Type B pancreatic cell (in vitro differentiated cells): ENCODE measurements at places on chromosomes 3 and 15. TPM values are rescaled to one million over a fixed set of nuclear protein-coding genes. Genes with fewer than 3 reads are reported as not detected.

DNA sequence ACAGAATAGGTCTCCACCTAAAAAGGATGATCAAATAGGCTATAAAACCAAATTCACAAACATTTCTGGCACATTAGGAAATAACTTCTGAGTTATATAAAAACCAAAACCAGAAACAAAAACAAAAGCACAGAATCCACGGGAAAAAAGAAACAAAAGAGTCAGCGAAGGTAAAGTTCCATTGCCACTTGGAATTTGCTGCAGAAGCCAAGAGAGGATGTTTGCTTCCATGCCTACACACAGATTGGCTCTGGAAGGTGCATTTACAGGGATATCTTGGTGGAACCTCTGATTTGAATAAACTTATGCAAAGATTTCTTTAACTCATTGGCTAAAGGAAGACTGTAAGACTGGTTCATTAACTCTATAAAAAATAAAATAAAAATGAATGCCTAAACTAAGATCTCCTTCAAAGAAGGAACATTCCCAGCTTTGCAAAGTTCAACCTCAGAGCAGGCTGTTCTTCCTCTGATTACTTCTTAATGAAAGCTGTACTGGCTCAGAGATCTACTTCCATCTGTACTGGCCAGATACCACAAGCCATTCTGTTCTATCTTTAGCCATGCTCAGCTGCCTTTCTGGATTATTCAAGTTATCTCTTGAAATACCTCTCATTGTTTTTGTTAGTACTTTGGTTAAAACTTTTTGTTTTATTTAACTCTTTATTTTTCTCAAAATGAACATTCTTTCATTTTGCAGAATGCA is 537.5 kb upstream of the CCDC54 start:
- DNase-seq, result no peak
- H3K4me1 ChIP-seq, result no peaks in the 10 kb centered on the region
- H3K27me3 ChIP-seq, result no peaks in the 10 kb centered on the region
- no peak overlapping the region for H3K27ac ChIP-seq
- no peak overlapping the region for H3K4me3 ChIP-seq

DNA sequence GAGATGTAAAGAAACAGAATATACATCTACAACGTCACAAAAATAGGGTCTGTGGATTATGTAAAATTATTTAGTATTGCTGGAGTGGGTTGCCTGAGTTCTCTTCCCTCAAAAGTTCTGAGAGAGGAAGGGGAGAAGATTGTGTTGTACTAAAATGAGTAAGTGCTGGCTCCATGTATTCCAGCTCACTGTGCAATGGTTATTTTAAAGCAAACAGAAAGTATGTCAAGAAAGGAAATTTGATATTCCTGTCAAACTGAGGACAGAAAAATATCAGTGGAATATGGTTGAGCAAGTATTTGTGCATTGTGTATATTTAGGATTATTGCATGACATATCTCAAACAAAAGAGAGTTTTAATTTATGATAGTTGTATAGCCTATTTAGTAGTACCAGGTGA is 2.2 kb downstream of the TRPC1 start:
- H3K36me3 ChIP-seq, result no peaks in the 10 kb centered on the region
- DNase-seq, result no peak

DNA sequence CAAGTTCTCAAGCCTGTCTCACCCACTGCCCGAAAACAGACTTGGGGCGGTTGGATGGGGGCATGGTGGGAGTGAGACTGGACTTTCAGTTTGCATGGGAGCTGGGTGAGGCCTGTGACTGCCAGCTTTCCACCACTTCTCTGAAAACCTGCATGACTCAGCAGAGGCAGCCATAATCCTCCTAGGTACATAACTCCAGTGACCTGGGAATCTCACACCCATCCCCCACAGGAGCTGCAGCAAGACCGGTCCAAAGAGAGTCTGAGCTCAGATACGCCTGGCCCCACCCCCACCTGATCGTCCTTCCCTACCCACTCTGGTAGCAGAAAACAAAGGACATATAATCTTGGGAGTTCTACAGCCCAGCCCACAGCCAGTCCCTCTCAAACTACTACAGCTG is 107.2 kb downstream of the NSMCE3 start:
- no peak overlapping the region for H3K4me3 ChIP-seq
- H3K27me3 ChIP-seq, result no peaks in the 10 kb centered on the region
- H3K4me1 ChIP-seq, result no peaks in the 10 kb centered on the region

DNA sequence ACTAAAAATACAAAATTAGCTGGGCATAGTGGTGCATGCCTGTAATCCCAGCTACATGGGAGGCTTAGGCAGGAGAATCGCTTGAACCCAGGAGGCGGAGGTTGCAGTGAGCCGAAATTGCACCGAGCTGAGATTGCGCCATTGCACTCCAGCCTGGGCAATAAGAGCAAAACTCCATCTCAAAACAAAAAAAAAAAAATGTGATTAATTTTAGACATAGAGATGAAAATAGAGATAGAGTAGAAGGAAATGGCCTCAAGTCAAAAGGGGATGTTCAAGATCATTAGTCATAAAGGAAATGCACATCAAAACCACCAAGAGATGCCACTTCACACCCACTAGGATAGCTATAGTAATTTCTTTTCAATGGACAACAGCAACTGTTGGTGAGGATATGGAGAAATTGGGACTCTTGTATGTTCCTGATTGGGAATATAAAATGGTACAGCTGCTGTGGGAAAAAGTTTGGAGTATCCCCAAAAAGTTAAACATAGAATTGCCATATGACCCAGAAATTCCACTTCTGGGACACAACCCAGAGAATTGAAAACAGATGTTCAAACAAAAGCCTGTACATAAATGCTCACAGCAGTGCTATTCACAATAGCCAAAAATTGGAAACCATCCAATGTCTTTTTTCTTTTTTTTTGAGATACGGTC is 55.4 kb downstream of the ABHD2 start:
- no peaks in the 10 kb centered on the region for H3K27me3 ChIP-seq
- H3K4me1 ChIP-seq, result peaks cover 30% of the 10 kb centered on the region
- peak overlapping the region; percentile 16 for H3K27ac ChIP-seq
- no peak for DNase-seq
- peaks cover 8% of the 10 kb centered on the region for H3K36me3 ChIP-seq

GRCh38 chr3:187999821-188000220 is 154.1 kb upstream of the LPP start:
- H3K4me3 ChIP-seq, result no peak overlapping the region
- no peak overlapping the region for H3K27ac ChIP-seq
- peaks cover 29% of the 10 kb centered on the region for H3K4me1 ChIP-seq
- no peak for DNase-seq
- peaks cover 3% of the 10 kb centered on the region for H3K36me3 ChIP-seq

- H3K27ac ChIP-seq, result no peak overlapping the region
- no peak overlapping the region for H3K4me3 ChIP-seq
- no peaks in the 10 kb centered on the region for H3K36me3 ChIP-seq
- peaks cover 55% of the 10 kb centered on the region for H3K27me3 ChIP-seq
These were observed 8.4 kb upstream of the CHRNA3 start for GRCh38 chr15:78629031-78629715.

DNA sequence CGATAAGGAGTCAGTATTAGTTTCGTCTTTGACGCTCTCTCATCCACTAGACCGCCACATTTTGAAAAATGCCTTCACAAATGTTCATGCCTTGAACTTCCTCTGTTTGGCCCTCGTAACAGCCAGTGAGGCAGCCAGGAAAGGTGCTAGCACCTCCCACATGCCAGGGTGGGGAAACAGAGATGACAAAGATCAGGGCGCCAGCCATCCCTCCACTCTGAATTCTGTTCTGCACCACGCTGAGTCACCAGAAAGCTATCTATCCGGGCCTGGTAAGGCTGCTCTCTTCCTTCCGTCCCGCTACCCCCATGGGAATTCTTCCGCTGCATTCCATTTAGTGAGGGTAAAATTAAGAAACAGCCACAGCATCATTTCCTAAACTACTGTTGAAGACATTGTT is 31.3 kb upstream of the BCL2L10 start:
- no peak overlapping the region for H3K27ac ChIP-seq
- H3K4me3 ChIP-seq, result no peak overlapping the region
- no peak for DNase-seq
- no peaks in the 10 kb centered on the region for H3K27me3 ChIP-seq
- H3K4me1 ChIP-seq, result peaks cover 6% of the 10 kb centered on the region

DNA sequence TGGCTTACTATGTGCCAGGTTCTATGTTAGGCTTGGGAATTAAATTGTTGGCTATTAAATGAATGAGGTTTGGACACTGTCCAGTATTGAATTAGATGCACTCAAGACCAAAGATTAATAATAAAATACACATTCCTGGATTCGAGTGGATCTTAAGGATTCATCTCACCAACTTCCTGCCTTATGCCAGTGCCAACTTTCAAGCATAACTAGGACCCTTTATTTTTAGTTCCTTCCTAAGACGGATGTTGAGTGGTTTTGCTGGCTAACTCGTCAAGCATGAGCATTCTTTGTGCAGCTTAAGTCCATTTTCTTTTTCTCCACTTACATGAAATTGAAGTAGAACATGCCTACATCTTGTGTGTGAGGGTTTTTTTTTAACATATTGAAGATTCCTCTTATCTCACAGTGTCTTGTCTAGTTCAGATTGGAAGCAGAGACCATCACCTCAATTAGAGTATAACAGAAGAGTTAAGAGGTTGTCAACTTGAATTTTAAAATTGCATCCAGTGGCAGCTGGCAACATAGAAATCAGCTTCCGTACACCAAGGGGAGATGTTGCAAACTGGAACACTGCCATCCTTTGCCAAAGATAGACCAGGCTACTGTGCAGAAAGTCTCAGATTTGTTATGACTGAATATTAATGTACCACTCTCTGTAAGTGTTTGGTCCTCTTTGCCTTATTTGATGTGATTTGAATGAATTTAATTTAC is 106.3 kb upstream of the BFSP2 start:
- no peaks in the 10 kb centered on the region for H3K36me3 ChIP-seq
- no peaks in the 10 kb centered on the region for H3K27me3 ChIP-seq
- H3K4me1 ChIP-seq, result no peaks in the 10 kb centered on the region
- DNase-seq, result no peak

DNA sequence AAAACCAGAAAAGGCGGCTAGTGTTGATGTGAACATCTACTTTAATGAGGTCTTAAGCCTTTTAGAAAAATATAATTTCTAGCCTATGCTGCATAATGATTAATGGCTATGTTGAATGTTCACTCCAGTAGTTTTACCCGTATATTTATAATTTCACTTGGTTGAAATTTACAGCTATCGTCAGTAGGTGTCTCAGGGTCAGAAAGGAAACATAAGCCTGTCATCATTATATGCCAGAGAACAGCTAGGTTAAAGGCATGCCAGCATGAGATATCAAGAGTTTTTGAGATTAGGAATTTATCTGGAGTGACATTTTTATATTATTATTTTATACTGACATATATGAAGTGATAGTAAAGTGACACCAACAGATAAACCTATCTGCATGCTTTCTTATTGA is 904.1 kb downstream of the OTOL1 start:
- no peak for DNase-seq
- H3K4me3 ChIP-seq, result no peak overlapping the region
- H3K27ac ChIP-seq, result no peak overlapping the region

- H3K4me1 ChIP-seq, result peaks cover 14% of the 10 kb centered on the region
- H3K36me3 ChIP-seq, result peaks cover 5% of the 10 kb centered on the region
- no peak overlapping the region for H3K4me3 ChIP-seq
These were observed 586 bp upstream of the LSMEM2 start for GRCh38 chr3:50278123-50278879.

- no peak overlapping the region for H3K27ac ChIP-seq
- H3K27me3 ChIP-seq, result peaks cover 4% of the 10 kb centered on the region
- H3K4me1 ChIP-seq, result peaks cover 32% of the 10 kb centered on the region
These were observed 4.1 kb downstream of the MYL3 start for GRCh38 chr3:46859001-46859710.

- H3K4me3 ChIP-seq, result no peak overlapping the region
- H3K27ac ChIP-seq, result no peak overlapping the region
- no peaks in the 10 kb centered on the region for H3K4me1 ChIP-seq
- no peaks in the 10 kb centered on the region for H3K27me3 ChIP-seq
These were observed 84.3 kb upstream of the THRB start for GRCh38 chr3:24578951-24579421.

DNA sequence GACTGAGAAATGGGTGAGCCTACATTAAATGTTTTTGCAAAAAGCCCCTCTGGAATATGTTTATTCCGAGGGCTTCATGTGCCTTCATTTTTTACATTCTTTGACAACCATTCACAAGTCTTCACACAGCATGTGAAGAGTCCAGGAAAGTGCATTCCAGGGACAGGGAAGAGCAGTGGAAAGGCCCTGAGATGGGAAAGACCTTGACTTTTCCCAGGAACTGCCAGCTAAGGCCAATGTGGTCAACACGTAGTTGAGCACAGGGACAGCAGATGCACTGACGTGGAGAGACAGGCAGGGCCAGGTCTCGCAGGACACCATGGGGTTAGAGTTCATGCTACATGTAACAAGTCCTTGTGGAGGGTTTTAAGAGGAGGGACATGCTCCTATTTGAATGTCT is 21.7 kb downstream of the SSR3 start:
- no peak for DNase-seq
- H3K4me3 ChIP-seq, result no peak overlapping the region
- H3K4me1 ChIP-seq, result peaks cover 34% of the 10 kb centered on the region
- no peaks in the 10 kb centered on the region for H3K36me3 ChIP-seq
- no peaks in the 10 kb centered on the region for H3K27me3 ChIP-seq

DNA sequence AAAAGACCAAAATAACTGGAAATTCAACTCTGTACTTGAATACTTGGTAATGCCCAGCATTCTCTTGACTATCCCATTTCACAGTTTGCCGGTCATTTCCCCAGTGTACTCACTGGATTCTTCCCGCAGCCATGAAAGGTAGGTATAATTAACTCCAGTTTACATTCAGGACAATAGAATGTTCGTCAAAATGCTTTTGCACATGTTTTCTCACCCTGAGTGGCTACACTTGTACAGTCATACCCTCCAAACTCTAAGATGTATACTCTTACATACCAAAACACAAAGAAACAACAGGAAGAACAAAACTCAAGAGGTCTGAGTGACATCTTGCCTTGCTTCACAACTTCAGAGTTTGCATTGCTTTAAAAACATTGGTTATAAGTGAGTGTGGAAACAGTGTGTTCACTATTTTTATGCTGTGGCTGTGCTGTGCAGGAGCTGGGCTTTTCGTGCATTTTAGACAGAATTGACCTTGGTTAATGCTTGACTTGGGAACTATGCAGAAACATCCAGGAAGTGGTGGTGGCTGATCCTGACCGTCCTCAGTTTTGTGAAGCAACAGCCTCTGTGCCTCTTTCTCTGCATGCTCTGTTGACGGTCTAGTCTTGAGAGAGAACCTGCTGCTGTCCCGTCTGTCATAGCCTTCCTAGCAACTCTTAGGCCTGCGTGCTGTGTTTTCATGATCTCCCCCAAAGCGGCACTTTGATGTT is 90.5 kb downstream of the IGF1R start:
- H3K4me3 ChIP-seq, result no peak overlapping the region
- H3K27me3 ChIP-seq, result no peaks in the 10 kb centered on the region
- peak overlapping the region; percentile 41 for H3K27ac ChIP-seq
- H3K4me1 ChIP-seq, result peaks cover 78% of the 10 kb centered on the region
- peaks cover 10% of the 10 kb centered on the region for H3K36me3 ChIP-seq
- no peak for DNase-seq

IL17RB gene
- total RNA-seq, result 10.5 and 10.8 TPM in 2 replicates

GOLGA8G gene
- not detected in 2 replicates for total RNA-seq

CKMT1A gene
- total RNA-seq, result 37.3 and 79.5 TPM in 2 replicates

RETNLB gene
- 1.1 TPM in 1 of 2 replicates, not detected in the other for total RNA-seq

PDIA3 gene
- total RNA-seq, result 508 and 604 TPM in 2 replicates

ALS2CL gene
- total RNA-seq, result 31.7 and 70.8 TPM in 2 replicates

TMEM40 gene
- 16.3 and 51.3 TPM in 2 replicates for total RNA-seq

REC114 gene
- not detected in 2 replicates for total RNA-seq

PLAAT1 gene
- total RNA-seq, result 2.6 and 3.0 TPM in 2 replicates

TGM5 gene
- total RNA-seq, result 0.22 and 0.71 TPM in 2 replicates

TAGLN3 gene
- 4.8 and 14.8 TPM in 2 replicates for total RNA-seq
